ENCODE measurements at places on chromosomes 5 and 9.
A peak's percentile ranks its signal among the peaks of the same experiment; 100 is the strongest.

- DNase-seq = no peak
Observed at GRCh38 chr9:35262064-35262463, 100.3 kb downstream of the UNC13B start.

- no peak for DNase-seq
Observed at GRCh38 chr5:3103262-3103811, 351.9 kb upstream of the IRX2 start.

- DNase-seq = peak; percentile 70
Observed at GRCh38 chr9:97598461-97599288, 34.5 kb downstream of the TSTD2 start.

GRCh38 chr9:22447618-22448305, 1.1 kb downstream of the DMRTA1 start:
- DNase-seq = no peak

DNA sequence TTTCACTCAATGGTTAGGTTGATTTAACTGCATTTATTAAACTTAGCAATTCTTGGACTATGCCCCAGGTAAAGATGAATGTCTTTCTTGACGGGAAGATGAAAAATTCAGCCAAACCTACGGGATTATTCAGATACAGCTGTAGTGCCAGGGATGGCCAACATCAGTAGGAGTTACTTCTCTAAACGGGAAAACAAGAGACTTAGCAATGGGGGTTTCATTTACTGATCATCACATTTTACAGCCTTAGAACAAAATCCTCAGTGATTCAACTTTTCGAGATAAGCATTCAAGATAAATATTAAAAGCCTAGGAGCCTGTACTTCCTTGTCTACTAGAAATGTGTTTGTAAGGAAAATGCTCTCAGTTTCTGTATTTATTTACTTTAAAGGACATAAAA, 46.1 kb downstream of the S1PR3 start:
- DNase-seq = no peak

DNA sequence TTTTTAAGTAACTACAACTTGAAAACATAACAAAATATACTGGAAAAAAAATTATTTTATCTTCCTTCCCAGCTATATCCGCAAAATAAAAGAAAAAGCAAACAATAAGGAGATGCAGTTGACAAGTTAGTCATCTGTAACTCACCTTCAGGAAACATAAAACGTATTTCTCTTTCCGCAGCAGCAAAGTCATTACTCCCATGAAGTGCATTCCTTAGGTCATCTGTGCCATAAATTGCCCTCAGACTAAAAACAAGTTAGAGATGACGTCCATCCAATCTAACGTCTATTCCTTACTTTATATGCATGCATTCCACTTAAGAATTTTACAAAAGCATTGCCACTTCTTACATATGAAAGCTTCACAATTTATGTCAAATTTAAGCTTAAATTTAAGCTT, 10.9 kb downstream of the NME5 start:
- no peak for DNase-seq

GRCh38 chr5:135715267-135716055, 119.0 kb upstream of the SLC25A48 start:
- no peak for DNase-seq

GRCh38 chr9:38689678-38690077, 30.3 kb downstream of the FAM240B start:
- DNase-seq = peak; percentile 3

- no peak for DNase-seq
Observed at GRCh38 chr5:97049175-97049574, 93.2 kb downstream of the LIX1 start.

- no peak for DNase-seq
Observed at GRCh38 chr9:114969269-114969668, 38.9 kb upstream of the TNFSF8 start.

DNA sequence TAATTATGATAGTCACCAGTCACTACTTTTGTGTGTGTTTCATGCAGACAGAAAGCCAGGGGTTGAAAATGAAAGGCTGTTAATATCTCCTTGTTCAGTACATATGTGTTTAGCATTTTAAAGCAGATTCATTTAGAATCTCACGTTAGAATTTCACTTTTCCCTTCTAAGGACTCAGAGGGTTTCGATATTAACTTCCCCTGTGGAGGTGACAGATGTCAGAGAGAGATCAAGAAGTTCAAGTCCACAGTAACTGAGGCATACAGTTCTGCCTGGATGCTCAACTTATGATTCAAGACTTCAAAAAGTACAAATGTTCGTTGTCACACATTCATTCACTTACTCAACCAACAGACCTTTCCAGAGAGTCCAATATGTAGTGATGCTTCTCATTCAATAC, 251.1 kb downstream of the EBF1 start:
- DNase-seq = no peak

All from NCI-H1436 (cell line).